ENCODE measurements at places on chromosomes 12 and 14.

DNA sequence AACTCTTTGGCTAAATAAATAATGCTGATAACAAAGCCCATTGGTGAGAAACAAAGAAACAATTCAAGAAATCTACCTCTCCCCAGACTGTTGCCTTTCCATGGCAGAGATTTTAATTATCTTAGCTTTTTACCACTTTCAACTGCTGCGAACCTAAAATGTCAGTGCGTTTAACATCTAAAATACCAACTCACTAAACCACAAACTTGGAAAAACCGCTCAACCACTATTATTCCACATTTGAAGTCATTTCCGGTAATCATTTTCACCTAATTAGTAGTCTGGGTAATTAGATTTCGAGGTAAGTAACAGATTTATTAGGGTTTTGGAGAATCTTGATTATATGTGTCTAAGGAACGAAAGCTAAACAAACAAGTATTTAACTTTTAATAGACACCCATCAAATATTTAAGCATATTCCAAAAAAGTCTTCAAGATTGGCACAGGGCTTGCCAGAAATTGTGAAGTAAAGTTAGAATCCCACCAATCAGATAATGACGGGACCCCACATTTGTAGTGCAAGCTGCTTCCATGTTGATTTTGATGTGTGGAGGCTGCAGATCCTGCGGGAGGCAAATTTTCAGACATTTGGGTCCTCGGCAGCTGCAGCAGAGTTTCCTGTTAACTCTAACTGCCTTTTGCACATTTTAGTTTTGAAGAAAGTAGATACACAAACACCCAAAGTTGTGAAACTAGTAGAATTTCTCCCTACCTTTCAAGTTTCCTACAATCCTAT is 4.1 kb downstream of the OTX2 start:
- DNase-seq, result no peak

DNA sequence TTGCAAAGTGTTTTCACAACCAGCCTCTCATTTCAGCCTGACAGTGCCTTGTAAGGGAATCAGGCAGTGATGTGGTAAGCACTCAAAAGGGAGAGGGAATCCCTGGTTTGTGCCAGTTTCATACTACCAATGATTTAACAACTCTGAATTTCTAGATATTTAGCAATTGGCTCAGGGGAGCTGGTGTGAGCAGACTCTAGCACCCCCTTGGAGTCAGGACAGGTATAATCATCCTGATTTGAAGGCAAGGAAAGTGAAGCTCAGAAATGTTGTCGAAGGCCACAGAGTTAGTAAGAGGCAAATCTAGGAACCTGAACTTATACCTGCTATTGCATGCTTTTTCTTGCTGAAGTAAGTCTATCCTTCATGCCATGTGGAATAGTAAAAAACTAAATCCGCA is 63.1 kb upstream of the DACT1 start:
- DNase-seq, result no peak

GRCh38 chr12:21308785-21309184 is 25.9 kb downstream of the SLCO1A2 start:
- DNase-seq, result no peak

- no peak for DNase-seq
Observed at GRCh38 chr12:12540261-12541013, 22.2 kb downstream of the DUSP16 start.
